MM.1S (cell line): ENCODE measurements at places on chromosomes 3 and 15.

DNA sequence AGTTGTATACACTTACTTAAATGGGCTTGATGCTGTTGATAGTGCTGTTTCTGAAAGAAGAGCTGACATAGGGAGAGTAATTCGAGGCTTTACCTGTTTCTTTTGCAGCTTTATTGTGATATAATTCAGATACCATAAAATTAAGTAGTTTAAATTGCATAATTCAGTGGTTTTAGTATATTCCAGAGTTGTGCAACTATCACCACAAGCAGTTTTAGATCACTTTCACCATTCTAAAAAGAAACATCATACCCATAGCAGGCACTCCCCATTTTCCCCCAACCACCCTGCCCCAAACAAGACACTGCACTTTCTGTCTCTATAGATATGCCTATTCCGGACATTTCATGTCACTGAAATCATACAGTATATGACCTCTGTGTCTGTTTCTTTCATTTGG, 98.5 kb downstream of the MTHFS start:
- H3K4me3 ChIP-seq, result no peak overlapping the region
- no peak overlapping the region for H3K27ac ChIP-seq
- no peak for DNase-seq
- H3K36me3 ChIP-seq, result no peaks in the 10 kb centered on the region
- H3K27me3 ChIP-seq, result no peaks in the 10 kb centered on the region

GRCh38 chr3:18237251-18238005, 187.7 kb downstream of the SATB1 start:
- DNase-seq, result no peak
- H3K27ac ChIP-seq, result no peak overlapping the region
- H3K36me3 ChIP-seq, result no peaks in the 10 kb centered on the region
- no peaks in the 10 kb centered on the region for H3K4me1 ChIP-seq

GRCh38 chr3:126522363-126522788, 1.6 kb upstream of the CHST13 start:
- peaks cover 29% of the 10 kb centered on the region for H3K27me3 ChIP-seq
- H3K4me1 ChIP-seq, result no peaks in the 10 kb centered on the region
- H3K36me3 ChIP-seq, result no peaks in the 10 kb centered on the region
- DNase-seq, result peak; percentile 14
- H3K4me3 ChIP-seq, result no peak overlapping the region

DNA sequence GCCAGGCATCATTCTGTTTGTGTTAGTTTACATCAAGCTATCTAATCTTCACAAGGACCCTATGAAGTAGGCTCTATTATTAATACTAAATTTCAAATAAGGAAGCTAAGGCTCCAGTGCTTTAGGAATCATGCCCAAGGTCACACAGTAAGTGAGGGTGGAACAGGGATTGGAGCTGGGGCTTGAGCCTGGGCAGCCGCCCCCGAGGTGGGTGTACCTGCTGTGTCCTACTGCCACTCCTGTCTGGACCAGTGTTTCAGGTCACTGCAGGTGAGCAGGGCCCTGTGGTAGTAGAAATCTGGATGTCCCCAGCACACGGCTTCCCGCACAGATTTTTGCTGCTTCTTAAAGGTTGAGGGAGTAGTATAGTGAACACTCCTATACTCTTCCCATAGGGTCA, 6.5 kb downstream of the KLF13 start:
- H3K36me3 ChIP-seq, result no peaks in the 10 kb centered on the region
- no peak for DNase-seq
- H3K27ac ChIP-seq, result no peak overlapping the region
- peaks cover 77% of the 10 kb centered on the region for H3K4me1 ChIP-seq

GRCh38 chr3:114307222-114307830, 13.5 kb downstream of the TIGIT start:
- no peak for DNase-seq
- H3K4me3 ChIP-seq, result no peak overlapping the region

GRCh38 chr15:49154799-49155109, 645 bp downstream of the COPS2 start:
- H3K4me1 ChIP-seq, result peaks cover 9% of the 10 kb centered on the region; the same call in 1 of the 2 replicates
- no peaks in the 10 kb centered on the region for H3K27me3 ChIP-seq
- H3K27ac ChIP-seq, result peak overlapping the region; percentile 64; the same call in 1 of the 2 replicates

DNA sequence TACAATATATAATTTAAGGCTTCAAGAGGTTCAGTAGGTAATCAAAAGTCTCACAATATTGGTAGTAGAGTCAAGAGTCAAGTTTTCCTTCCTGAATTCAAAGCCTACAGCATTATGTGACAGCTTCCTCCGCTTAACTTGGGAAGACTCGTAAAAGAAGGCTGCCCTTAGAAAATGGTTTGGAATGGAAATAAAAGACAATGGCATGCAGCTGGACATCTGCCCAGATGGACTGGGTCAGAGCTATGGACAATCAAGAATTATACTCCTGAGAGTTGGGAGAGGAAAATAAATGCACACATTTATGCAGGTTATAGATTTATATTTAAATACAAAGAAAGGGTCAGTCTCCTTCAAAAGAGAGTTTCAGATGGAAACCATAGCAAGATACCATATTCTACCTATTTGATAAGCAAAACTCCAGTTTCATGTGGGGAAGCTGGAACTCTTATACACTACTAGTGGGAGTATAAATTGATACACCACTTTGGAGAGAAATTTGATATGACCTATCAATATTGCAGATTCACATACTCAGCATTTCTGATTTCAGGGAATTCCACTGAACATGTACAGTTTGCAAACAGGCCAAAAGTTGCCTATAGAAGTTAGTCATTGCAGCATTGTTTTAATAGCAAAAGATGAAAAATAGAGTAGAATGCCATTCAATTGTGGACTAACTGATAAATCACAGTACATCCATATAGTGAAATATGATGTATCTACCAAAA, 6.1 kb downstream of the CRYBG3 start:
- H3K4me1 ChIP-seq, result peaks cover 18% of the 10 kb centered on the region
- H3K36me3 ChIP-seq, result no peaks in the 10 kb centered on the region
- no peaks in the 10 kb centered on the region for H3K27me3 ChIP-seq
- DNase-seq, result no peak
- no peak overlapping the region for H3K27ac ChIP-seq

- H3K27ac ChIP-seq, result no peak overlapping the region
- H3K4me3 ChIP-seq, result no peak overlapping the region
- DNase-seq, result no peak
- H3K36me3 ChIP-seq, result no peaks in the 10 kb centered on the region
- no peaks in the 10 kb centered on the region for H3K27me3 ChIP-seq
Measured at GRCh38 chr15:100372739-100373119, 31.0 kb upstream of the ADAMTS17 start.

DNA sequence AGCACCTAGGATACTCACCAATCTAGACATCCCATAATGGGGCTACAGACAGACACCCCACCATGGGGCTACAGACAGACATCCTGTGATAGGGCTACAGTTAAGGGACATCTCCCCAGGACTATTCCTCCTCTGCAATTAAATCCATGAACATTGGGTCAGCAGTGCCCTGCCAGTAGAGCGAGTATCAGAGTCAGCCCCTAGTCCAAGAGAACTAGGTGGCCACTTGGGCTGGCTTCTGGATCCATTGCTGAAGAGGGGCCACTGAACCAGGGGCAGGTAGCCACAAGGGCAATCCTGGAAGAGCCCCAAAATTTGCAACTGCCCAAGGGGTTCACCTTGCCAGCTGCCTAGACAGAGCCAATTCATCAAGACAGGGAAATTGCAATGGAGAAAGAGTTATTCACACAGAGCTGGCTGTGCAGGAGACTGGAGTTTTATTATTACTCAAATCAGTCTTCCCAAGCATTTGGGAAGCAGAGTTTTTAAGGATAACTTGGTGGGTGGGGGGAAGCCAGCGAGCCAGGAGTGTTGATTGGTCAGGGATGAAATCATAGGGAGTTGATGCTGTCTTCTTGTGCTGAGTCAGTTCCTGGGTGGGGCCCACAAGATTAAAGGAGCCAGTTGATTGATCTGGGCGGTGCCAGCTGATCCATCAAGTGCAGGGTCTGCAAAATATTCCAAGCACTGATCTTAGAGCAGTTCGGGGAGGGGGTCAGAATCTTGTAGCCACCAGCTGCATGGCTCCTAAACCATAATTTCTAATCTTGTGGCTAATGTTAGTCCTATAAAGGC, 170.2 kb upstream of the SMAD3 start:
- no peaks in the 10 kb centered on the region for H3K4me1 ChIP-seq
- no peak overlapping the region for H3K4me3 ChIP-seq
- no peak overlapping the region for H3K27ac ChIP-seq
- H3K36me3 ChIP-seq, result no peaks in the 10 kb centered on the region
- no peaks in the 10 kb centered on the region for H3K27me3 ChIP-seq
- DNase-seq, result no peak

DNA sequence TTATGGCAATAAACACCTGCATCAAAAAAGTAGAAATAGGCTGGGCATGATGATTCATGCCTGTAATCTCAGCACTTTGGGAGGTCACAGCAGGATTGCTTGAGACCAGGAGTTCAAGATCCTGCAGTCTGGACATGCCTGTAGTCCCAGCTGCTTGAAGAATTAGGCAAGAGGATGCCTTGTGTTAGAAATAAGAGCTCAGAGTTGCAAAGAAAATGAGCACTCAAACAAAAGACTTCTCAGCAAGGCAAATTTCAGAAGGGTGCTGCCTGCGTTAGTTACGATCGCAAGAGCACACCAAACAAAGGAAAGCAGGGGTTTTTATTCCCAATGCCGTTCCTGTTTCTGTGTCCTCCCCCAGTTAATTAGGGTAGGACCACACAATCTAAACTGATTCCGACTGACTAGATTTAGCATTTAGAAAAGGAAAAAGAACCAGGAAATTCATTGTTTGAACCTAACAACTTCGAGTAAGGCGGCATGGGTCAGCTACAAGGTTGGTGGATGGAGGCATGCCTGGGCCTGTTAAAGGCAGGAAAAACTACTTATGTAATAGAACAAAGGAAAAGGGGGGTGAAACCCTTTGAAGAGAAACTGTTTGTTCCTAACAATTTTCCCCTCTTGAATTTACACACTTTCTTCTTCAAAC, 55.5 kb downstream of the DLG1 start:
- peaks cover 11% of the 10 kb centered on the region; the same call in 1 of the 2 replicates for H3K36me3 ChIP-seq
- no peak for DNase-seq
- H3K27ac ChIP-seq, result no peak overlapping the region
- H3K27me3 ChIP-seq, result no peaks in the 10 kb centered on the region

GRCh38 chr3:52185837-52186236, 12.1 kb upstream of the ALAS1 start:
- no peak overlapping the region for H3K4me3 ChIP-seq
- H3K27ac ChIP-seq, result no peak overlapping the region
- DNase-seq, result no peak
- no peaks in the 10 kb centered on the region for H3K27me3 ChIP-seq
- H3K4me1 ChIP-seq, result no peaks in the 10 kb centered on the region

GRCh38 chr15:67100801-67101581, 35.6 kb downstream of the SMAD3 start:
- H3K4me3 ChIP-seq, result peak overlapping the region; percentile 54
- no peaks in the 10 kb centered on the region for H3K36me3 ChIP-seq
- H3K27me3 ChIP-seq, result no peaks in the 10 kb centered on the region
- peak; percentile 84 for DNase-seq
- peak overlapping the region; percentile 97 for H3K27ac ChIP-seq
- H3K4me1 ChIP-seq, result peaks cover 61% of the 10 kb centered on the region

DNA sequence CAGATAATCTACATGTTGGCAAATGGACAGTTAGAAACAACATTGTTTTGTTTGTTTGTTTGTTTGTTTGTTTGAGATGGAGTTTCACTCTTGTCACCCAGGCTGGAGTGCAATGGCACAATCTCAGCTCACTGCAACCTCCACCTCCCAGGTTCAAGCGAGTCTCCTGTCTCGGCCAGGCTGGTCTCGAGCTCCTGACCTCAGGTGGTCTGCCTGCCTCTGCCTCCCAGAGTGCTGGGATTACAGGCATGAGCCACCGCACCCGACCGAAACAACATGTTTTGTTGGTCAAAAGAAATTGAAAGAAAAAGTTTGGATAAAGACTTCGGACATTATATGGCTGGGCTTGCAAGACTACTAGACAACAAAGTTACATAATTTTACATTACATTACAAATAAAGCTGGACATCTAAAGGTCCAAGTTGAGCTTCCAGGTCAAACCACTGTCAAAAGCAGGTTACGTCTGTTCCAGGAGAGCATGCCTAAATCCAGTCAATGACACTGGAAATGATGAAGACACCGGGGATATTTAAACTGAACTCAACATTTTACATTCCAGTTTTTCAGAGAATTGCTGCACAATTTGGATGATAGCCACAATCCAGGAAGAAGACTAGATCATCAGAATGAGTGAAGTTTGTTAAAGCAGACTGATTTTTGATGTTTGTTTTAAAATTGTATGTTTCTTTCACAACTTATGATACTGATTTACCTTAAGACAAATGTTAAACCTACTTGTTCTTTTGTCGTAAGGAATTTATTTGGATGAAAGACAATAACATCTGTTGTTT, 18.6 kb downstream of the SERP1 start:
- H3K36me3 ChIP-seq, result no peaks in the 10 kb centered on the region
- H3K27ac ChIP-seq, result no peak overlapping the region
- H3K4me1 ChIP-seq, result no peaks in the 10 kb centered on the region
- no peaks in the 10 kb centered on the region for H3K27me3 ChIP-seq
- no peak overlapping the region for H3K4me3 ChIP-seq

DNA sequence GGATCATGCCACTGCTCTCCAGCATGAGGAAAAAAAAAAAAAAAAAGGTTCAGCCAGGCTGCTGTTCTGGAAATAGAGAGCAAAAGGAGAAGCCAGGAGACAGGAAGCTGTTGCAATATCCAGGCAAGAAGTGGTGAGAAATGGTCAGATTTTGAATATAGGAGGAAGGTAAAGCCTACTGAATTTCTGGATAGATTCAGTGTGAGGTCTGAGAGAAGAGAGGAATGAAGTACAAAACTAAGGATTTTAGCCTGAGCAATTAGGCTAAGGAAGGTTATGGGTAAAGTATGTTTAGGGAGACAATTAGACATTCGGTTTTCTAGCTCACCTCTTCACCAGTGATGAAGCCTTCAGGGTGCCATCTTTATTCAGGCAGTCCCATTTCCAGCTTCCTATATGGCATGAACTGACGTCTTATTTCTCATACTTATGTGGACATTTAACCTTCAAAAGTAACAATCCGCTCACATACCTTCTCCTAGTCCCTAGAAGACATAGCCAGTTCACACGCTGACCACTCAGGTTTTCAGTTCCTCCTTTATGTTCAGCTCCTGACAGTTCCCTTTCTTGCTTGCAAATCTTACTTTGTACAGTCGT, 57.2 kb downstream of the KIF9 start:
- H3K36me3 ChIP-seq, result no peaks in the 10 kb centered on the region
- H3K4me3 ChIP-seq, result no peak overlapping the region
- no peaks in the 10 kb centered on the region for H3K27me3 ChIP-seq
- peaks cover 14% of the 10 kb centered on the region for H3K4me1 ChIP-seq
- H3K27ac ChIP-seq, result no peak overlapping the region

DNA sequence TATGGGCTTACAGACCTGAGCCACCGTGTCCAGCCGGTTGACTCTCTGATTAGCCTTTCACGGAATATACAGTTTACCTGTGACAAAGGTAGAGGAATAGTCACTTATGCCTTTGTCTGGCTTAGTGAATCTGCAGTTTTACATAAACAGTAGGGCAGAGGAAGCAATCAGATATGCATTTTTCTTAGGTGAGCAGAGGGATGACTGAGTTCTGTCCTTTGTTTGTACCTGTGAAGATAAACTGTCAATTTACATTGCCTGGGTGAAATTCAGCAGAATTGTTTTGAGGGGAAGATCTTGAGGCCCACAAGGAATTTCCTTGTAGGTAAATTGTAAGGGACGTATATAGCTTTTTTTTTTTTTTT, 10.8 kb downstream of the EDEM1 start:
- DNase-seq, result no peak
- H3K4me3 ChIP-seq, result peak overlapping the region; percentile 7; the same call in 1 of the 2 replicates
- H3K27ac ChIP-seq, result peak overlapping the region; percentile 98
- H3K27me3 ChIP-seq, result no peaks in the 10 kb centered on the region
- H3K4me1 ChIP-seq, result peaks cover 86% of the 10 kb centered on the region

- no peak overlapping the region for H3K4me3 ChIP-seq
- H3K27me3 ChIP-seq, result no peaks in the 10 kb centered on the region
- H3K36me3 ChIP-seq, result no peaks in the 10 kb centered on the region
- DNase-seq, result no peak
Measured at GRCh38 chr3:157311633-157312375, 124.8 kb upstream of the PTX3 start.
